Forelimb muscle (tissue), 1 donor: ENCODE measurements at places on chromosomes 2 and 18.

- no peak for DNase-seq
Measured at GRCh38 chr2:68880213-68880612, 9.0 kb upstream of the BMP10 start.

DNA sequence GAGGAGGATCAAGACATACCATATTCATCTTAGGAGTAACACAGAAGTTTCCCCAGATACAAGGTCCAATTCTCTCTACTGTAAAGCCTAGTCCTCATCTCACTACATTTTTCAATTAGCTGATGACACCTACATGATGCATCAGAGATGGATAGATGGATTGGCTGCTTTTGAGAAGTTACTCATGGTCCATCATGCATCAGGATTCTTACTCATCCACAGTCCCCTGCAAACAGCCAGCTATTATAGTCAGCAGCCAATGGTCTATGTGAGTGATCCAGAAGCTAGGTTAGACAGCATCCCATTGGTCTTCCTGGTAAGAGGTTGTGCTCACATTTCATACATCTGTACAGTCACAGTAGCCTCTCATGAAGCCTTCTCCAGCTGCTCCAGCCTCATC, 154.5 kb upstream of the NRP2 start:
- DNase-seq, result no peak

- no peak for DNase-seq
Measured at GRCh38 chr18:13185675-13186198, 32.8 kb upstream of the LDLRAD4 start.

DNA sequence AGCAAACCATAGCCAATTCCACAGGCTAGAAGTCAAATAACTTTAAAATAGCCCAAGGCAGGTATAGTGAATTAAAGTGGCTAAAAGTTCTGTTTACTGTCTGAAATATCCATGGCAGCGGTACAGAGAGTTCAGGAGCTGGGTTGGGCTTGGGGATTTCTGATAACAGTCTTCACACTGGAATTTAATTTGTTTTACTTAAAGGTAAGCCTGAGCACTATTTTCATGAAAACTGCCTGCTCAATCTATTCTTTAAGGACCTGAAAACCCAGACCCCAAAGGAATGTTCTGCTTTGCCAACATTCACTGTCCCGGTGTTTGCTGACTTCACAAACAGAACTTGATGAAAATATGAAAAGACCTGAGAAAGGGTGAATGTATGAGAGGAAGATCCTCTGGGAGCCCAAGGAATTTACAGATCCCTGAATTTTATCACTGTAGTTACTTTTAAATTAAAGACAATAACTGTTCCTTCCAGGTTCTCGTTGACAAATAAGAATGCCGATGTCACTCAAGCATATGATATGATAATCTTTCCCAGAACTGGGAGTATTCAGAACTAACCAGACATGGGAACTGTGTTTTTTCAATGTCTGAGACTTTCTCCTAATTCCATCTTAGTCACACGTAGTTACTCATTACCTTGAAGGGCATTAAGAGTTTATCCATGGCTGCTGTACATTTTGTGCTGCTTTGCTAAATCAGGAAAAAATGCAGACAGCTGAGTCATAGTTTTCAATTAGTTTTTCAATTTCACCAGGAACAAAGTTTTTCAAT, 28.3 kb upstream of the ITGB6 start:
- no peak for DNase-seq

GRCh38 chr2:49487139-49487538, 332.8 kb upstream of the FSHR start:
- DNase-seq, result no peak

GRCh38 chr2:182655750-182656149, 60.3 kb upstream of the DNAJC10 start:
- no peak for DNase-seq

- no peak for DNase-seq
Measured at GRCh38 chr2:147170932-147171331, 673.9 kb upstream of the ACVR2A start.

DNA sequence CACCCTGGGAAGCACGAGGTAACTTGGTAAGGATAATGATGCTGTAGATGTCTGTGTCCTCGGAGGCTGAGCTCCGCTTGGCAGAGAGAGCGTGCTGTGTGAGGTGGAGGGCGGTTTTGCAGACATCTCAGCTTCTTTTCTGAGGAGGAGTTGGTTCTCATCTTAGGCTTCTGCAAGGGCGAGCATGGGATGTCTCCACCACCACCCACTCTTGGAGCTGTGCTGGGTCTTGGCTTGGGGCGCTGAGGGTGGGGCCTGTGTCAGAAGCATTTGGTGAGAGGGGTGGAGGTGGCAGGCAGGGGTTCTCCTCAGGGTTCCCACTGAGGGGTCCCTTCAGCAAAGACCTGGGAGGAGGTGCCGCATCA, 9.2 kb downstream of the OXER1 start:
- DNase-seq, result no peak

GRCh38 chr2:20378891-20379519, 28.4 kb upstream of the PUM2 start:
- no peak for DNase-seq

DNA sequence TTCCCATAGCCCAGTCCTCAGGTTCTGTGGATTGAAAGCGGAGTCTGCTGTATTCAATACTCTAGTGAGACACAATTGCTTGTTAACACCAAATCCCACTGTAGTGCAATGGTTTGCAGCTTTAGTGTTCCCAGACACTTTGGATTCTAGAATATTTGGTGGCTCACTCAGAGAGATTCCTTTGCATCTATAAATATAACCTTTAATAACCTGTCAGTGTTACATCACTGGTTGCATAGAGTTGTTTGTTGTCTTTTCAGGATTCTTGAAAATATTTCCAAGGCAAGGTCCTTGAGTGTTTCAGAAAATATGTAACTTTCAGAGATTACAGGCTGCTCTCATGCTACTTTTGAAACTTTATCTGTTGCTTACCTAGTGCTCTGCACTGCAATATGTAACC, 157.5 kb downstream of the ZEB2 start:
- no peak for DNase-seq

GRCh38 chr18:11482271-11482670, 127.1 kb upstream of the SLC35G4 start:
- DNase-seq, result no peak

GRCh38 chr2:127158614-127159290, 51.8 kb upstream of the BIN1 start:
- DNase-seq, result no peak

DNA sequence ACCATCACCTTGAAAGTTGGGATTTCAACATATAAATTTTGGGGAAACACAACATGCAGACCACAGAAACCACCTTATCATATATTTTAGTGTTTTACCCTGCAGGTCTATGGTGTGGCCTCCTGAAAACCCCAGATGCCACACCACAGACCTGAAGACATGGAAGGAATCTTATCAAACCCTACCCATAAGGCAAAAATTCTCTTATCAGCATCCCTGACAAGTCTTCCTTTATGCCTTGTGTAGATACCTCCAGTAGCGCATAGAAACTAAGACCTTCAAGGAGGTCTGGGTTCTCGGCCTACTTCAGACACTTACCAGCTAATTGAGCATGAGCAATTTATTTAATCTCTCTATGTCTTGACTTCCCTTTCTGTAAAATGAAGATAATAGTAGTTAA, 59.1 kb upstream of the SLC14A2 start:
- DNase-seq, result no peak

- DNase-seq, result no peak
Measured at GRCh38 chr2:39118786-39119499, 1.9 kb downstream of the SOS1 start.

GRCh38 chr2:106034325-106034724, 159.8 kb downstream of the UXS1 start:
- DNase-seq, result no peak

GRCh38 chr2:65607662-65608305, 175.4 kb upstream of the SPRED2 start:
- DNase-seq, result no peak

DNA sequence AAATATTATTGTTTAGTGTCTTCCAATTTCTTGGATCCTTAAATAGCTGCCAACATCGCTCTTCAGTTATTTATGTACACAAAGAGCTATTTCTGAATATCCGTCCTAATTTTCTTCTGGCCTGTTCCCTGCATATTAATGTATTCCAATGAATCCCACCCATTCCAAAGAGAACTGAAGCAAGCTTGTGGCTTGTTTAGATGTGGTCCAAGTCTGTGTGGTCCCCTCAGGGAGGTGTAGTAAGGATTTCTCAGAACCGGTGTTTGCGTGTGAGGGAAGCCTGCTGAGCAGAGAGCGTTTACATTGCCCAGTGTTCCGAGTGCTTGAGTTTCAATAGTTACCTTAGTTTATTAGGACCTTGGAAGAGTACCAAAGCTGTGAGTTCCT, 25.1 kb upstream of the IL1R1 start:
- DNase-seq, result no peak

DNA sequence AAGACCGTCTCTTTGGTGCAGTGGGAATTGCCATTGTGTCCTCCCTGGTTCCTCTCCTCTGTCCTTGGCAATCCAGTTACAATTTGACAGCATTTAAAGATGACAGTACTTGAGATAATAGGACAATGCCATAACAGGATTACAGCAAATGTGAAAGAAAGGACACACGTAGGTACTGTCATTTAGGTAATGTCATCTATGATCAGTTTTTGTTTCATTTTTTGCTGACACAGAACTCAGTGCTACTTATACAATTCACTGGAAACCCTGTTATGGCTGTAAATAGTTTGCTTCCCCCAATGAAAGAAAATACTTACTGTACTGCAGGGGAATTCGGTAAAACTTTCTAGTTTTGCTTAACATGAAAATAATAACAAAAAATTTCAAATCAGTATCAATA, 65.2 kb downstream of the BCL11A start:
- DNase-seq, result no peak

- no peak for DNase-seq
Measured at GRCh38 chr2:144459937-144460336, 60.0 kb downstream of the ZEB2 start.

GRCh38 chr2:74925361-74925786, 33.1 kb upstream of the POLE4 start:
- no peak for DNase-seq

GRCh38 chr2:135607561-135607960, 76.3 kb downstream of the R3HDM1 start:
- DNase-seq, result no peak

- DNase-seq, result no peak
Measured at GRCh38 chr2:163364736-163365135, 371.1 kb downstream of the FIGN start.

- DNase-seq, result no peak
Measured at GRCh38 chr2:234241656-234242458, 191.4 kb downstream of the SPP2 start.

GRCh38 chr18:31450409-31450808, 2.9 kb downstream of the DSG3 start:
- DNase-seq, result no peak

DNA sequence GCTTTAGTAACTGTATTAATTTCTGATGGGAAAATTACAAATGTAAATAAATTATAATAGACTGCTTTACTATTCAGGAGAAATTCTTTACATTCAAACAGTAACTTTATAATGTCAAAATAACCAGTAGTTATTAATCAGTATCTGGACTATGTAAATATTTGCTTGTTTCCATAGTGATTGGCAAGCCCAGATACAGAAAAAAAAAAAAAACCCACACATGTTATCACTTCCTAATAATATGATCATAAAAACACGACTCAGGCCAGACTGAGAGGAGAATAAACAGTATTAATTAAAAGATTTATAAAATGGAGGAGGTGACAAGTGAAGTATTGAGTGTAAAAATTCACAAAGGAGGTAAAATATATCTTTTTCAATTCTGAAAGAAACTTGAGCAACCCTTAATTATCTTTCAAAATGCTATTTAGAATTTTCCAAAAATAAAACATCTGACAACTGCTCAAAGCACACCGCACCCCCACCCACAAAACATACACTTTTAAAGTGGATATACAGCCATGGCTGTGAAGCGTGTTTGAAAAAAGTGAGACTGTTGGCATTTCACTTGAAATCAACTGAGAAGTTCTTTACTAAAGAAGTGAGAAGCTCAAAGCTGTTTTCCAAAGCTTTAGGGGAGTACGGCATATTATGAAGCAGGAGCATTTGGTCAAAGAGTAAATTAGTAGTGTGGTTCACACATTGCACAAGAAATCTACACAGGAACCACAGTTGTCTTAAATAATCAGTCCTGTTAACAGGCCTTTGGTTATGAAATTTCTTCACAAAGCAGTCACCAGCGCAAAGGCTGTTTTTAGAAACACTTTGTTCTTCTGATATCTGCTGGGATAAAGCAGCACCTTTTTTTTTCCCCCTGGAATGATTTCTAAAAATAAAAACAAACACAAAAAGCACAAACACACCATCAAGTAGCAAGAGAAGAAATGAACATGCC, 475.8 kb downstream of the TXNL1 start:
- peak; percentile 73 for DNase-seq

DNA sequence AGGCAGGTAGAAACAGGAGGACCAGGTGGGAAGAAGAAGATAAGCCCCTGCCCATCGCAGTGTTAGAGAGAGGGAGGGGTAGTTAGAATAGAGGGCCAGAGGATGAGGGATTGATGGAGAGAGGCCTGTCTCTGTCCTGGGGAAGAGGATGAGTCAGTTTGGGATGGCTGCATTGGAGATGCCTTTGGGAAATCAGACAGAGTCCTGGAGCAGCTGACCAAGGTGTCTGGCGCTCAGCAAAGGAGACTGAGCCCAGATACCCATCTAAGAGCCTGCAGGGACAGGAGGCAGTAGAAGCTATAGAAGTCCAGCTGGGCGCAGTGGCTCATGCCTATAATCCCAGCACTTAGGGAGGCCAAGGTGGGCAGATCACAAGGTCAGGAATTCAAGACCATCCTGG, 177.8 kb upstream of the HAAO start:
- DNase-seq, result no peak

DNA sequence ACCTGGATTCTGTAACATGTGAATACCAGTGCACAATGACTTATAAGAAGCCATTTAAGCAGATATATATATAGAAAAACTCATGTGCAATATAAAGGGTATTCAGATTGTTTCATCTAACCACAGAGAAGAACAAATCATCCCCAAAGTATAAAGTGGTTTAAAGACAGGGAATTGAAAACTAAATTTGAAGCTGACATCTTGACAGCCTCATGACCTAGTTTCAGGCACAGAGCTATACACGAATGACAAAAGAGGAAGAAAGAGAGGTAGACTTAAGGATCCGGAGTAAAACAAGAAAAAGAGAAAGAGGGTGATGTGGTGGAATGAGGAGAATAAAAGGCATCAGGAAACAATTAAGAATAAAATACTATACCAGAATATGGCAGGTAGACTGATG, 194.5 kb downstream of the EPHA4 start:
- no peak for DNase-seq

- DNase-seq, result no peak
Measured at GRCh38 chr2:169323841-169324240, 38.5 kb downstream of the LRP2 start.

DNA sequence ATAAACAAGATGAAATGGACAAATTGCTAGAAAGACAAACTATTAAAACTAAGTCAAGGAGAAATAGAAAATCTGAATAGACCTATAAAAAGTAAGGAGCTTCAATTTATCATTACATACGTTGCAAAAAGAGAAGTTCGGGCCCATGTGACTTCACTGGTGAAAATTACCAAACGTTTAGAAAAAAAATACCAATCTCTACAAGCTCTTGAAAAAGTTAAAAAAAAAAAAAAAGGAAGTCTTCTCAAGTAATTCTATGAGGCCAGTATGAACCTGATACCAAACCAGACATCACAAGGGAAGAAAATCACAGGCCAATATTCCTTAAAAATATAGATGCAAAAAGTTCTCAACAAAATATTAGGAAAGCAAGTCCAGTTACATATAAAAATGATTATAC, 20.2 kb upstream of the ACVR2A start:
- DNase-seq, result no peak
